ENCODE measurements at places on chromosomes 12 and 14.

DNA sequence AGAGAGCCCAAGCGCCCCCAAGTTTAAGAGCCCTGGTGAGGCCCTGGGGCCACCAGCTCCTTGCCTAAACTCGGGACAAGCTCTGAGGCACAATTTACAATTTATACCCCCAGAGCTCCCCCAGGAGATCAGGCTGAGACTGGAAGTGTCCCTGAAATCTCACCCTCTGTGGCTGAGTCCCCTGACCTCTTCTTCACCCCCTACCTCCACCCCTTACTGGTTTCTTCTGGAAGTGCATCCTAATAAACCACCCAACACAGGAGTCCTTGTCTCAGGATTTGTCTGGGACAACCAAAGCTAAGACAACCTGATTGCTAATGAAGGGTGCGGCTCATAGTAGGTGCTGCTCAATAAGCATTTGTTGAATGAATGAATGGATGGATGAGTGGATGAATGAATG is 206.4 kb downstream of the BCL11B start:
- DNase-seq = no peak

DNA sequence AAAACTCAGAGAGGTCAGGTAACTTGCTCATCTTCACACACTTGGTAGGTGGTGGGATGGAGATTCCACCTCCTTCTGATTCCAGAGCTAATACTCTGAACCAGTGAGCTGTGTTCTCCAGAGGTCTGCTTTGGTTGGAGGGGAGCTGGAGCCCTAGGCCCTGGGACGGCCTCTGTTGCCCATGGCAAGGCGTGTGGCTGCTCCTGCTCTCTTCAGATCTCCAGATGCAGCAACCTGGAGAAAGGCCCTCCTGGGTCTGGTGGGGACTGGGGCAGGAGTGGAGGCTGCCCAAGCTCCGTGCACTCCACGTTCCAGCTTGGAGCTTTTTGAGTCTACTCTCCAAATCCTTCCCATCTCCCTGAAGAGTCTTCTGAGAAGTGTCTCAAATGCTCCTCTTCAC is 10.7 kb downstream of the CCND2 start:
- DNase-seq = no peak

- no peak for DNase-seq
Observed at GRCh38 chr12:1924996-1925683, 6.7 kb upstream of the CACNA2D4 start.

- no peak for DNase-seq
Observed at GRCh38 chr14:99768381-99768780, 24.8 kb upstream of the EML1 start.

DNA sequence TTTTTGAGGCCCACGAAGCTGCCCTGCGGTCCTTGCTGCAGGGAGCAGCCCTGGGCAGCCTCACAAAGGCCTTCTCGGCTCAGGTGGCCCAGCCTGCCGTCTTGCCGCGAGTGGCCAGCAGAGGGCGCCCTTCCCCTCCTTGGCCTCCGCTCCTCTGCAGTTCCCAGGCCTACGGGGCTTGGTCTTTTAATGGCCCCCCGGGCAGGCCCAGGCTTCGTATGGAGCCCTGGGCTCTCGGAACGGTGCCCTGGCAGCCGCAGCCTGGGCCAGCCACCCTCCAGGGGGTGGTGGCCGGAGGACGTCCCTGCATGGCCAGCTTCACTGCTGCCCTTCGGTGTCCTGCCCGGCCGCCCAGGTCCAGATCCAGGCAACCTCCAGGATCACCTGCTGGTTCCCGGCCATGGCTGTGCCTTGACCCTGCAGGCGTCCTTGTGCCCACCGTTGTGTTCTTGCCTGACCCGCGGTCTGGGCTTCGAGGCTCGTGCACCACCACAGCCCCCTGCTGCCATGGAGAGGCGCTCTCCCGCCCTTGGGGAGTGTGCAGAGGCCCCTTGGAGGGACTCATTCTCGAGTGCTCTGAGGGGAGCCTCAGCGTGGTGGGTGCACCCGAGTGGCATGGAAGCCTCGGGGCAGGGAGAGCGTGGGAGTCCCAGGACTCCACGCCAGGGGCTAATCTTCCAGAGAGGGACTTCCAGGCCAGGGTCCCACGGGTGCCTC is 9.4 kb downstream of the ASPG start:
- DNase-seq = no peak

DNA sequence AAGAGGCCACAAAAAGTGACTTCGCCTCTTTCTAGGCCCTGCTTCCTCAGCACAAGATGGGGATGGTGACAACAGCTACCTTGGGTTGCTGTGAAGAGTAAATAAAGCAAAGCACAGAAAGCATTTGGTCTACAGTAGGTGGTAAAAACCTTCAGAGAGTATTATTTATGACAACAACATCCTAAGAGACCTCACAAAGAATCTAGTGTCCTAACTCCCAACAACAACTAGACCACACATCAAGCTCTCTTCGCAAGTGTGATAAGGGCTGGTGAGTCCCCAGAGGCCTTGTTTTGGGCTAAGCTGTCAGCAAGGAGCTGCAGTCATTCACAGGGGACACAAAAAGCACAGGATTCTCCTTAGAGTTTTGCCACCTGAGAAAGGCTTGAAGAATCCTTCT is 84.9 kb downstream of the EFCAB11 start:
- DNase-seq = no peak

DNA sequence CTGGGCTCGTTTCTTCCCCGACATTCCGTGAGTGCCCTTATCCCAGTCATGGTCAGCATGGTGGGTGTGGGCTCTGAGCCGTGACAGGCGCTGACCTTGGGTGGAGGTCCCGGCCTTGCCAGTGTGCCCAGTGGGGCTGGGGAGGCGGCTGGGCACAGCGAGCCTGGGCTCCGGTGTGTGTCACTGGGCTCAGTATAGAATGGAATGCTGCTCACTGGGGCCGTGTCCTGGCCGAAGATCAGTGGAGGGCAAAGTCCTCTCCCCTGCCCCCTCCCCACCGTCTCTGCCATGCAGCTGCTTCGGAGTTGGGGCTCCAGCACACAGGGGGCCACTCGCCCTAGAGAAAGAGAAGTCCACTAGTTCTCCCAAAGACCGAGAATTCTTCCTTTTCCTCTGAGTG is 164.4 kb downstream of the TSPAN9 start:
- no peak for DNase-seq

DNA sequence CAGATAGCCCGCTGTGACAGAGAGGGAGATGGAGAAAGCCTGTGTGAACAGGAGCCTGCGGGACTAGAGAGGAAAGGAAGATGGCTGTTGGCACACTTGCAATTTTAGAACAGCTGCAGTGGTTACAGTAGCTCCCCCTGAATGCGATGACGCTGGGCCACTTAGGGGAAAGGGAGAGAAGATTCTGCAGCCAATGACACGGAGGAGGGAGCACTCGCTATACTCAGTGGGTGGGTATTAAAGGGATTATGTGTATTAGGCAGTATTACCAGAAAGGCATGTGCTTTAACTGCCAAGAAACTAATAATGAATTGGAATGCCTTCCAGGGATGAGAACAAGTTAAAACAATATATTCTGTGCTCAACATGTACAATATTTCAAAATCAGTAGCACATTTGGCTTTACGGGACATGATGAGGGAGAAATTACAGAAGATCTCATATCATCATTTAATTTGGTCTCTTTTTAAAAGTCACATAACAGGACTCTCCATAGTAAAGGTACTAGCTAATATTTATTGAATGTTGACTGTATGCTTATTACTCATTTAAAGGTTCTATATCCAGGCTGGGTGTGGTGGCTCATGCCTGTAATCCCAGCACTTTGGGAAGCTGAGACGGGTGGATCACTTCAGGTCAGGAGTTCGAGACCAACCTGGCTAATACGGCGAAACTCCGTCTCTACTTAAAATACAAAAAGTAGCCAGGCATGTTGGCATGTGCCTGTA is 35.9 kb upstream of the FOS start:
- DNase-seq = peak; percentile 79

- no peak for DNase-seq
Observed at GRCh38 chr12:103499571-103499970, 3.8 kb upstream of the C12orf42 start.

DNA sequence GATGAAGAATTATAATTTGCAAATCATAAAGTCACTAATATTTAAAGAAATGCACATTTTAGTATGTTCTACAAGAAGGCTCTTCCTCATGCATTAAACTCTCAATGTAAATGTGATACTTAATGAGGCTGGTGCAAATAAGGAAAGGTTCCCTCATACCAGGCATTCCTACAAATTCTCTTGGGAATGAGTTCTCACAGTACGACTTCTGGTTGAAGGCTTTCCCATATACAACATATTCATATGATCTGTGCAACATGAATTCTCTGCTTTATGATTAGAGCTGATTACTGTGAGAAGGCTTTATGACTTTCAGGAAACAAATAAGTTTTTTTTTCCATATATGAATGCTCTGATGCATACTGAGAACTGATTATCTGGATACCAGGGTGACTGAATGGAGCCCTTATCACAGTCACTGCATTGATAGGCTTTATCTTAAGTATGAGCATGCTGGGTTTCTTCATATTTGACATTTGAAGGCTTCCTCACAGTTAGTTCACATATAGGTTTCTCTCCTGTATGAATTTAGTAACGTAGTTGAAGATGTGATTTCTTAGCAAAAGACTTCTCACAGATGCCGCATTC is 293.9 kb downstream of the RAD51B start:
- no peak for DNase-seq

- DNase-seq = no peak
Observed at GRCh38 chr14:32422440-32422839, 93.3 kb downstream of the AKAP6 start.

GRCh38 chr12:57233357-57234232 is 4.1 kb downstream of the SHMT2 start:
- no peak for DNase-seq

DNA sequence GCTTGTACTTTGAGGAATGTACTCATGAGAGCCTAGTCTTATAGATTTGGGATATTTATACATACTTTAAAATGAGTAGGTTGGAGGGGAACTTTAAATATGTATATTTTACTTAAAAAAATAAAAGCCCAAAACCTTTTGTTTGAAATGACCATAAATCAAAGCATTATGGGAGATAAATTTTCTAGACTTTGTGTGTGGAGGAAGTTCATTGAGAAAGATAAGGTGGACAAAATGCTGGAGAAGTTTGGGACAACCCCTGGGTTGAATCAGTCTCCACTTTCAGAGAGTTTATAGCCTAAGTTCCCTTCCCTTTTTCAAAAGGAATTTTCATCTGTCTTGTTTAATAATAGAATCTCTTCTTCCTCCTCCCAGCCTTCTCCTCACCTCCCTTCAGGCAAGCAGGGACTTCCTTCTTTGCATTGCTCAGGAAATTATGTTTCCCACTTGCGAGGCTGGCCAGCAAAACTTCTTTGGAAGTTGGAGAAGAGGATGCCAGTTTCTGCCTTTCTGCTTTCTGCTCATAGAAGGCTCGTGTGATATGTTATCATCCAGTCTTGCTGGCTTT is 54.2 kb downstream of the CHST11 start:
- DNase-seq = no peak

GRCh38 chr12:3129301-3130056 is 52.3 kb downstream of the TSPAN9 start:
- no peak for DNase-seq

GRCh38 chr14:71021347-71022011 is 114.2 kb downstream of the PCNX1 start:
- no peak for DNase-seq

DNA sequence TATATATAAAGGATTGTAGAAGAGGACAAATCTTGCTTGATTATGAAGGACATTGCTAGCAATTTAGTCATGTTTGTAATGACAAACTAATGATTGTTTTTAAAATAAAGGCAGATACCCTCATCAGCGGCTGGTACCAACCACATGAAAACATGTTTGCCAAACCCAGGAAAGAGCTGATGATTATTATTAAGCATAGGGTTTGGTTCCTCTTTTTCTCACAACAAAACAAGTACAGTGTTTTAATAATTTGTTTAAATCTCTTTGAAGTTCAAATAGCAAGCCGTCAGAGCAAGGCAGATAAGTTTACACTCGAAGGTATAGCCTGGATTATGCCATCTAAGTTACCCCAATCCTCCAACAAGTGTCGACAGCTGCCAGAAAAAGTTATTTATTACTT is 5.3 kb upstream of the SINHCAF start:
- no peak for DNase-seq

- no peak for DNase-seq
Observed at GRCh38 chr12:57099047-57099714, 10.3 kb downstream of the NAB2 start.

- DNase-seq = no peak
Observed at GRCh38 chr12:75439048-75439447, 41.5 kb upstream of the GLIPR1 start.

DNA sequence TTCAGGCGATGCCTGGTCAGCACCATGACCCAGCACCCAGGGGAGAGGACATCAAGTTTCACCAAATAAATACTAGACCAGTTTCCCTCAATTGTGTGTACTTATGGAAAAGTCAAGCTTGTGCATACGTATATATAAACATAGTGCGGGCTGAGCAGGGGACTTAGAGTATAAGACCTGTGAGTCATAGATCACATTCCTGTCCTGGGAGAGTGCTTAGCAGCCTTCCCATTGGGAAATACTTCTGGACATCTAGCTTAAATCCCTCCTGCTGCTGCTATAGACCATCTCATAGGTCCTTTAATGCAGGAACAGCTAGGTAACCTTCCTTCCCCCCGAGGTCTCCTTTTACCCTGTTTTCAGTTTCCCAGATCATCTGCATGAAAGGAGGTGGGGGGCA is 51.9 kb downstream of the PRMT8 start:
- DNase-seq = no peak

DNA sequence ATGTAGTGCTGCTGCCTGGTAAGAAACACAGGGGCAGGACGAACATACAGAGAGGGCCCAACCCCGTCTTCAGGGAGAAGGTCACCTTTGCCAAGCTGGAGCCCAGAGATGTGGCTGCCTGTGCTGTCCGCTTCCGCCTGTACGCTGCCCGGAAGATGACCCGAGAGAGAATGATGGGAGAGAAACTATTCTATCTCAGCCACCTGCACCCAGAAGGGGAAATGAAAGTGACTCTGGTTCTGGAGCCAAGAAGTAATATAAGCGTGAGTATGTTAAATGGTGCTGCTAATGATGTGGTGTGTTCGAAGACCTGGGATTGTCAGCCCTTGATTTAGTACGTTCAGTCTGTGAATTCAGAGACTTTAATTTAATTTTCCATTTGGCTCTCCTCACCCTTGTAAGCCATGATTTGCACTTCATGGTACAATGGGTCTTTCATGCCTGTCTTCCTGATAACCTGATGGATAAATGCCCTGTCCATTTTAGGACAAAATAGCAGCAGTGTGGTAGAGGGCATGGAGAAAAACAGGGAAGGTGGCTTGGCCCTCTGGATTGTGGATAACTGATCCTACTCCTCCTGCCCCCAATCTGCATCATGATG is 318.9 kb downstream of the SNAPC1 start:
- DNase-seq = no peak

DNA sequence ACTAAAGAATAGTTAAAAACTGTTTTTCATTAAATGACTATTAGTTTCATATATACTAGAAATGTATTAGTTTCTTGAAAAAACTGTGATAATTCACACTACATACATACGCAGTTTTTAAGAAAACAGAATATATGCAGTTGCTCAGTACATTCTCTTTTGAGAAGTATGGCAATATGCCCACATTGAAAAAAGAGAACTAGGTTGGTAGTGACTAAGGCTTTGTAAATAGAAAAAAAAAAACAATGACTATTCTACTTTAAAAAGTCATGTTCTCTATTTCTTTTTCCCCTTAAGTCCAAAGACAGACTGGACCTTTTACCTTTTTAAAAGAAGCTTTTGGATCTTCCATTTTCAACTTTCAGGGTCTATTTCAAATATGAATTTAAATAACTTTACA is 25.0 kb downstream of the SNX6 start:
- DNase-seq = no peak

GRCh38 chr14:55901291-55901690 is 216.9 kb upstream of the PELI2 start:
- DNase-seq = no peak

GRCh38 chr14:98822917-98823316 is 449.1 kb downstream of the BCL11B start:
- DNase-seq = no peak

GRCh38 chr12:29797565-29798355 is 14.0 kb upstream of the TMTC1 start:
- DNase-seq = no peak

Measured in NCI-H2107 (cell line).